Right cardiac atrium (tissue), 5 donors: ENCODE measurements at places on chromosomes 7 and 10.

DNA sequence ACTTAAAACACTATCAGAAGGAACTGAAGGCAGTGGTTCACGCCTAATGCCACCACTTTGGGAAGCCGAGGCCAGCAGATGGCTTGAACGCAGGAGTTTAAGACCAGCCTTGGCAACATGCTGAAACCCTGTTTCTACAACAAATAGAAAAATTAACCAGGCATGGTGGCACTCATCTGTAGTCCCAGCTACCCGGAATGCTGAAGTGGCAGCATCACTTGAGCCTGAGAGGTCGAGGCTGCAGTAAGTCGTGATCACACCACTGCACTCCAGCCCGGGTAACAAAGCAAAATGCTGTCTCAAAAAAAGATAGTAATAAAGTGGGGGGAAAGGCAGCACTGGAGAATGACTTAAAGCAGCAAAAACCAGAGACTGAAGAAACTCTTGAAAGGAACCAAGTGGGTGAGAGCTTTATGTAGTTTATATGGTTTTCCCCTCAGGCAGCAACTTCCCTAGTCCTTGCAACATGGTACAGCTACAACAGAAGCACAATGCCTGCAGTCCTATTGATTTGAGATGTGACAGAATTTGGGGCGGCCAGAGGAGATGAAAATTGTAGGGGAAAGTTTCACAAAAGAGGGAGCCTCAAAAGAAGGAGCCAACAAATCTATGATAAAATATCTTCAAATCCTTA lies 38.1 kb downstream of the GDI2 start:
- DNase-seq: no peak

DNA sequence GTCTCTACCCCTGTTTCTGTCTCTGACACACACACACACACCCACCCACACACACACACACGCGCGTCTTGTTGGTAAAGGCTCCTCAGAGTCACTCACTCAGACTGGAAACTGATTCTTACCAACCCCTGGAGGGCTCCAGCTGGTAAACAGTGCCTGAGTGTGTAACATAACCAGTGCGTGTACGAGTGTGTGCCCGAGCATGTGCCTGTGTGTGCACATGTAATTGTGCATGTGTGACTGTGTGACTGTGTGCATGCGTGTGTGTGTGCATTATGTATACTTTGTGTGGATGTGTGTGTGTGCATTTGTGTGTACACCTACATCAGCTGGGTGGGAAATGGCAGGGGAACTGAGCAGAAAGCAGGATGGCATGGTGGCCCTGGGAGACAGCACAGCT lies 317.1 kb downstream of the WDR37 start:
- DNase-seq: no peak

DNA sequence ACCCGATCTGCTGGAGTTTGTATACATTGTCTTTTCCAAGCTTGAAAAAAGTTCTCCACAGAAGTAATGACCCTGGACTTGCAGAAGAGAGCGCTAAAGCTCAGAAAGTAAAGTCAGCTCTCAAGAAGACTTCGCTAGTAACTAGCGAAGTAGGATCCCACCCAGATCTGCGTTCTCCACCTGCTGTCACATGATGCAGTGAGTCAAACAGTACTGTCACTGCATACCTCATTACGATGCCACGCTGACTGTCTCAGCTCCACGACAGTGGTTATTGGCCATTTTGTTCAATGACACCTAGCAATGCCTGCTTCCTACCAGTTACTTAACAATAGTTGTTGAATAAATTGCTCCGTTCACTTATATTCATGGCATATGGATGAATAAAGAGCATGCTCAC lies 29.7 kb upstream of the SEC61G start:
- no peak for DNase-seq

DNA sequence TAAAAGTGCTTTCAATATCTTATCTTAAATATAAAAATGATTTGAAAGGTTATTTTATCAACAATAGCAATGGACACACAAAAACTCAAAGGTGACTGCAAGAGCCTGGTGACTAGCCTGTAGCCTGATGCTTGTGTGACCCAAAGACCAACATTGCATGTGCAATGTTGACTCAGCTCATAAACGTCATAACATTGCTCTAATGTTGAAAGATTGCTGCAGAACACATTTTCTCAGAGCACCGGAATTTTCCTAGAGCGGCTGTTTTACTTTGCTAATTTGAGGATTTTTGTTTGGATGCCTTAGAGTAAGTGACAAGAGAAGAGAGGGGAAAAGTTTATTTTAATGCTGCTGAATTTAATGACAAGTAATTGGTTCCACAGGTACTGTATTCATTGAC lies 107.1 kb downstream of the RAB18 start:
- no peak for DNase-seq

DNA sequence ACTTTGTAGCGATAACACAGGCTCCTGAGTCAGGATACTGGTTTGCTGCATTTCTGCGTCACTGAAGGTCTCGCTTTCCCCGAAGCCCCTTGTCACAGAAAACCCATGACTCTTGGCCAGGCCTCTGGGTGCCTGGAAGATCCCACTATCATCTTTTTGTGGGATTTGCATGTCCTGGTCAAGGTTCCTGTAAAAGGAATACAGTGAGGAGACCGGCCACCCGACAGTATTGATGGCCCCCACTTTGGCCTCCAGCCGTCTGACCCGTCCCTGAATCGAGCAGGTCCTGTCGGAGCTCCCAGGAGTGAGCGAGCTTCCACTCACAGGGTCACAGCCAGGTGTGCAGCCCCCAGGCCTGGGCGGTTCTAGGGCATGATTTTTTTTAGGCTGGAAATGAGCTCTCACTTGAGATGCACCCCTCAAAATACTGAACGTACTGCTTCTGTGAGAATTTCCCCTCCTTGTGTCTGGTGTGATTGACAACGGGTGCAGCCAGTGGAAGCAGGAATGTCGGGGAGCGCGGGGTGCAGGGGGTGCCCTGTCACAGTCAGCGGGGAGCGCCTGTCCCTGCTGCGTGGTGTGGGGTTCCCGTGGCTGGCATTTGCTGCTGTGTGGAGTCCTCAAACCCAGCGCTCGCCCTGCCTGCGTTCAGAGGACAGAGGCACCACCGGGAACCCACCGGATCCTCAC lies 75.8 kb downstream of the DNAJB6 start:
- peak; percentile 36 for DNase-seq

DNA sequence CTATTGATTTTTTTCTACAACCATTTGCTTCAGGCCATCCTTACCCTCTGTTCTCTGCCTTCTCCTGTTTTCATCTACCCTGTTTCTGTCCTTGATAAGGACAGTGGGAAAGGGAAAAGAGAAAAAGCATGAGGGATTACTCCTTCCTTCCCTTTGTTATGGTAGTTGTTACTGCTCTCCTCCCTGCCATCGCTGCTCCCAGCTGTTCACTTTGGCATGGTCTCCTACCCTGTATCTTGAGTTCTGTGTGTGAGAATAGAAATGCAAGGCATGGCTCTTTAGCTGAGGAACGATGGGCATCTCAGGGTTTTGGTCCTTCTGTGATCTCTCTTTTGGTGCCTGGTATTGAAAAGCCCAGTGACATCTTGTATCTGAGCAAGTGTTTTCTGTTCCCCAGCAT lies 6.4 kb downstream of the CCSER2 start:
- DNase-seq: no peak

GRCh38 chr10:26755443-26755903 lies 58.0 kb downstream of the PDSS1 start:
- DNase-seq: no peak

DNA sequence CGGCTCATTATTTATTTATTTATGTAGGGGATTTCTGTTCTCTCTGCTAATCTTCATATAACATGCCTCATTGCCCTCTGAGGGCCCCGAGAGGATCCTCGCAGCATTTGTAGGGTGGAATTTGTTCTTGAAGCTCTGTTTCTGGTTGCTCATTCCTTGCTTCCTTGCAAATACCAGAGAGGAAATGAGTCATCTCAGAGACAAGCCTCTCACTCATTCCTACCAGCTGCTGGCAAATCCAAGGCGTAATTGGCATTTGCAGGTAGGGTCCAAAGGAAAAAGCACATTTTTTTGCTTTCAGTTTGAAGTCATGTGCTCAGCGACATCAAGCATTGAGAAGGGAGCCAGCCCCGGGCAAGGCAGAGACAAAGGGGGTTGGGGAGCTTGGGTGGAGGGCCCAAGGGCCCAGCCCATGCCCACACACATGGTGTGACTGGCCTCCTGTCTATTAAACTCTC lies 501.6 kb downstream of the GALNT17 start:
- no peak for DNase-seq

GRCh38 chr7:38558761-38559345 lies 72.3 kb downstream of the AMPH start:
- DNase-seq: no peak

DNA sequence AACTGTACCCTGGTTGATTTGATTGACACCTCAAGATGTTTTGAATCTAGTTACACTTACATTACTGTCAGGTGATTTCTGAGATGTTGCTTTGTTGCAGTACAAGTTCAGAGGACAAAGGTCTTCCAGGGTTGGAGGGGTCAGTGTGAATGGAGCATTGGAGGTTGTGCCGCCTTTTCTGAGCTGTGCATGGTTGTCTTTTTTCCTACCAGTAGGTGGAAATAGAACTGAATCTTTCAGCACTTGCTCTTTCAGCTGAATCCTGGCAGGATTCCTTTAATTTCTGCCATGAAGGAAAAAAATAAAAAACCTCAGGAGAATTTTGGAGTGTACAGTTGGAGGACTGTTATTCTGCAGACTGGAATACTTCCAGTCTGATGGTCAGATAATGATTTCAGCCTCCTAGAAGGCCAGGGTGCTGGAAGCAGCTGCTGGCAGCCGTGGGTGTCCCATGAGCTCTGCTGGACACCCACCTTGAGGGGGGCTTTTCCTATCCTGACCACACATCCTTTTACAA lies 82.7 kb downstream of the PLCE1 start:
- no peak for DNase-seq

DNA sequence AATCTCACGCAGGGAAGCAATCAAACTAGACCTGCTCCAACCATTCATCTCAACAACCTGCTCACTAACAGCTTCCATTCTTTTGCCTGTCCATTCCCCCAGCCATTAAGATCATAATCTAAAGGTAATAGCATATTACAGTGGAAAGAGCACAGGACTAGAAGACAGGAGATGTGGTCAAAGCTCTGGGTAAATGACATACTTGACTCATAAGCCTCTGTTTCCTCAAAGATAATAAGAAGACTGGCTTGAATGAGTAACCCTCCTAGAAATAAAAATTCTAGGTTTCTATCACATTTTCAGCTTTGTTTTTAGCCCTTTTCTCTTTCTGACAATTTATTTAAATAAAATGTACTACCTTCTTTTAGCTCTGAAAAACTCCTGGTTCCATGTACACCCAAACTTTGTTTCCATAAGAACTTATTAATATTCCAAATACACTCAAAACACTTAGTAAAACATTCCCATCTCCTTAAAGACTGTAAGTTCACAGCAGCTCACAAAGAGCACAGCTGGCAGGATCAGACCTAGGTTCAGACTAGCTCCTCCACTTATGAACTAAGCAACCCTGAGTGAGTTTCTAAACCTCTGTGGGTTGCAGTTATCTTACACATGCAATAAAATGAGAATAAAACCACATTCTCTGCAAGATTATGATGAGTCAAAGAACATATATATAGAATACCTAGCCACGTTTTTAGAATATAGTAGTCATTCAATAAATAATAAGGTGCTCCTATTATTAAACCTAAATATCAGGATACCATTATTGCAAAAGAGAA lies 11.6 kb downstream of the FAM204A start:
- DNase-seq: no peak

- no peak for DNase-seq
Measured at GRCh38 chr7:127962589-127963361, 68.5 kb downstream of the LRRC4 start.

GRCh38 chr10:58930500-58930899 lies 245.9 kb upstream of the PHYHIPL start:
- no peak for DNase-seq

GRCh38 chr7:4352069-4352468 lies 330.0 kb upstream of the FOXK1 start:
- DNase-seq: no peak

- DNase-seq: no peak
Measured at GRCh38 chr7:129014501-129015101, 40.3 kb downstream of the TNPO3 start.

- no peak for DNase-seq
Measured at GRCh38 chr10:48365668-48366067, 59.2 kb downstream of the MAPK8 start.

GRCh38 chr7:3979611-3980299 lies 678.7 kb downstream of the SDK1 start:
- no peak for DNase-seq

DNA sequence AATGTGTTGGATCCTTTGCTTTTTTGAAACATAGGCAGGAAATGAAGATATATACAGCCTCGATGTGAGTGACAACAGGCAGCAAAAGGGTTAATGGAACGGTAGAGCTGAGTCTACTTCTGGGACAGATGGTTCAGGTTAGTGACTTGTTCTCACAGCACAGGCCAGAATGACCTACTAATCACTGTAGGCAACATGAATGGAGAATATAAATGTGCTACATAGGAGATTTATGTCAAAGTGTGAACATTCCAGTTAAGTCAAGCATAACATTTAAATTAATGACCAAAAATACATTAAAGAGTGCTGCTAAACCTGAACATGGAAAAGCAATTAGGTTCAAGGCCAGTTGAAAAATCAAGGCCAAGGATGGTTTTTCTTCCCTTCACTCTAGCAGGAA lies 235.2 kb downstream of the POU6F2 start:
- no peak for DNase-seq

- DNase-seq: peak; percentile 94
Measured at GRCh38 chr10:119412244-119413092, 130.1 kb downstream of the RGS10 start.

- DNase-seq: peak; percentile 50
Measured at GRCh38 chr10:52314822-52315552, 906 bp downstream of the DKK1 start.

GRCh38 chr7:32462977-32463376 lies 27.2 kb downstream of the LSM5 start:
- no peak for DNase-seq

DNA sequence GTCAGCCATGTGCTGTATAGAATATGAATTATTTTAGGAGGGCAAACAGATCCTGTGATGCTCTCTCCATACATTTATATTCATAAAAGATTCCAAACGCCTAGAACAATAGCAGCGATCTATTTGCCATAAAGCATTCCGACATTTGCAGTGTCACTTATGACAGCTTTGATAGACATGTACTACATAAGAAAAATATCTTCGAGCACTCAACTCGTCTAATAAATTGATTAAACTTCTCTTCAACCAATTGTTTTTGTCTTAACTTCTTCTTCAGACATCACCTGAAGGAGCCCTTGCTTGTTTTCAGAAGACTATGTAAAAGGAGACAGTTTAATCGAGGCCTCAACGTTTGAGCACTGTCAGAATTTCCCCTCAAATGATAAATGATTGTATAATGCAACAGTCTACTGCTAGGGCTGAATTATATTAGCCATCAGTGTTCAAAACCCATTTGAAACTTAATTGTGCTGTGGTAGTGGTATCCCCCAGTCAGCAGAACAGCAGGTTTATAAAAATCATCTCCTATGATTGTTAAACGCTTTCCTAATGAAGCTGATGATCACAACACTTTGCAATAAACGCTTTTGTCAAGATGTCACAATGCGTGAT lies 158.0 kb upstream of the MGMT start:
- no peak for DNase-seq

GRCh38 chr10:84089162-84089561 lies 50.1 kb upstream of the GHITM start:
- no peak for DNase-seq
